ENCODE measurements at places on chromosomes 6 and 20.
A peak's percentile ranks its signal among the peaks of the same experiment; 100 is the strongest.

GRCh38 chr6:161835500-161836215 lies 561.8 kb upstream of the AGPAT4 start:
- DNase-seq = no peak

- DNase-seq = no peak
Observed at GRCh38 chr6:67064323-67064722, 1357.3 kb upstream of the EYS start.

- no peak for DNase-seq
Observed at GRCh38 chr6:24827162-24827561, 28.4 kb upstream of the ARMH2 start.

GRCh38 chr6:44005507-44005903 lies 121.7 kb downstream of the MRPL14 start:
- DNase-seq = no peak

GRCh38 chr6:64807785-64808184 lies 899.2 kb downstream of the EYS start:
- DNase-seq = no peak

GRCh38 chr6:160950507-160950906 lies 41.1 kb upstream of the MAP3K4 start:
- DNase-seq = no peak

DNA sequence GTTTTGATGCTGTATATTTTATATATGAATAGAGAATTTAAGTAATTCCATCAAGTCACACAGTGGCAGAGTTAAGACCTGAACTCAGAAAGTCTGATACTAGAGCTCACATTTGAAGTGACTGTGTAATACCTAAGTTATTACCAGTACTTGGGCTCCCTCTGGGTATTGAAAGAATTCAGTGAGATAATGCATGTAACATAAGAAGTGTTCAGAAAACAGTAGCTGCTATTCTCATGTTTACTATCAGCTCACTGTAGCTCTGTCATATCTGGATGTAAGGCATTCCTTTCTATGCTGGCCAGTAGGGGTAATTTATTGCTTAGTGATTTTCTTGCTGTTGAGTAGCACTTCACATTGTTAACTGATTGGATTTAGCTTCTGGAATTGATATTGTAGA lies 44.6 kb downstream of the NKX2-4 start:
- DNase-seq = no peak

DNA sequence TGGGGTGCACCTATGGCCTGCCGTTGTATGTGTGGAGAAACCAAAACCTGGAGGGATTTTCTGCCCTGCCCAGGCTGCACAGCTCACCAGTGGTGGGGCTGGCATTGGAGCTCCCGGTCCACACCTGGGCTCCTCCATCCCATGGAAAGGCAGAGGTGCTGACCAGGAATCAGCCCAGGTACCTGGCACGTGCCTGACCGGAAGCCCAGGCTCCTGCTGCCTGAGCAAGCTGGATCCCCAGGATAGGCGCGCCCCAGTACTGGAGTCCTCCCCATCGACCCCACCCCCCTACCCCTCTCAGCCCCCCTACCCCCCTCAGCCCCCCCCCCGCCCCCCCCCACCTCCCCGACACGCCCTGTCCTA lies 39.9 kb upstream of the HMGA1 start:
- DNase-seq = no peak

GRCh38 chr20:48631114-48632016 lies 196.4 kb downstream of the PREX1 start:
- no peak for DNase-seq

- no peak for DNase-seq
Observed at GRCh38 chr6:163634211-163635171, 220.0 kb downstream of the QKI start.

DNA sequence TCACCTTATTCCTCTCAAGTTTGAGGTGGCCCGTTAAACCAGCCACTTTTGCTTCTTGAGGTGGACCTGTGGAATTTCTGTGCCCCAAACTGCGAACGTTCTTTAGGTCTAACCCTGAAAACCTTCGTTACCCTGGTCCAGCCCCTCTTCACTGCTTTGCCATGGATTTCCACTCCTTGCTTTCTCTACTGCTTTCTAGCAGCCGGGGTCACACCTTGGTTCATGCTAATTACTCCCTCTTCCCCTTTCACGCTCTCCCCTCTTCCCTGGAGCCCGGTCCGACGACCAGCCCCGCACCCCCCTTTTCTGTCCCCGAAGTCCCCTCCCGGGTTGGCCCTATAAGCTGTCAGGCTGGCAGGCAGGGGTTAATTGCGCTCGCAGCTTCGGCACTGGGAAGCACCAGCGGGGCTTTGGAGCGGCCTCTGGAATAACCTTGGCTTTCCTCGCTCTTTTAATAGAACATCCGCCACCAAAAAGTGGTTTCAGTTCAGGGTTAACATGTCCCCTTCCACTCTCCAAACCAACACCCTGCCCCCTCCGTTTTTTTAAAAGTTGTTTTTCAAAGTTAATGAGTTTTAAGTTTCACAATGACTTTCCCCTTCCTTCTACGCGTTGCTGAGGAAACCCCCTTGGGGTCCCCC lies 1.4 kb upstream of the HIVEP1 start:
- DNase-seq = peak; percentile 59

- no peak for DNase-seq
Observed at GRCh38 chr20:36792422-36792821, 18.9 kb upstream of the DSN1 start.

- DNase-seq = no peak
Observed at GRCh38 chr6:102438171-102438570, 1044.7 kb downstream of the GRIK2 start.

GRCh38 chr20:62122654-62123449 lies 577 bp downstream of the LSM14B start:
- peak; percentile 36 for DNase-seq

GRCh38 chr6:73309785-73310502 lies 44.1 kb downstream of the DPPA5 start:
- DNase-seq = peak; percentile 79

DNA sequence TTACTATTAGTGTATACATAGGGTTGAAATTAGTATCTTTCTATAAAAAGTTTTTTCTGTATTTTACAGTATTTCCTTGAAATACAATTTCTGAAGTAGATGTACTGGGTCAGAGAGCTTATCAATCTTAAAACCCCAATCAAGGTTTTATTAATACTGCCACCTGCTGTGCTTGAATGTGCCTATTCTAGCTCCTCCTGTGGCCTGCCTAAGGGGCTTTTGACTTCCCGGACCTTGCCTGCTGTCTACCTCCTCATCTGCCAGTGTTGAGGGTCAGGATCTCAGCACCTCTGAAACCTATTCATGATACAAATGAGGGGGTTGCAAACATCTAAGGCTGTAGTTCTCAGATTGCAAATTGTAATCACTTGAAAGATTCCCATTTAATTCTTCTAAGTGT lies 9.2 kb downstream of the PACRG start:
- DNase-seq = no peak

DNA sequence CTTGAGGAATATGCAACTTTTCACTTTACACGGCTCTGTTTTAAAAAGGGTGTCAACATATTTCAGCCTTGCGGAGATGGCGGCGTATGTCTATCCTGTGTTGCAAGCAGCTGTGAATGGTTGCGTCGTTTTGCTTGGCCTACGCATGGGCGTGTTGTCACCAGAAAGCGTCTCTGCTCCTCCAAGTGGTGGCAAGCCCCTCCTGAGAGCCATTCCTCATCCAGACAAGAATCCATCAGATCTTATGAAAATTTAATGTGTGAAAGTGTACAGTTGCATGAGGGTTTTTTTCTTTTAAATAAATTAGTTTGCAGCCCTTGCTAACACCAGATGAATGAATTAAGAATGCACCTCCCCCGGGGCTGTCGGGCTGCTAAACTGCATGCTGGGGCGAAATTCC lies 114.4 kb downstream of the PHACTR3 start:
- no peak for DNase-seq

GRCh38 chr20:50099113-50099512 lies 13.8 kb downstream of the UBE2V1 start:
- DNase-seq = no peak

- no peak for DNase-seq
Observed at GRCh38 chr6:154515826-154516225, 5.3 kb upstream of the CNKSR3 start.

DNA sequence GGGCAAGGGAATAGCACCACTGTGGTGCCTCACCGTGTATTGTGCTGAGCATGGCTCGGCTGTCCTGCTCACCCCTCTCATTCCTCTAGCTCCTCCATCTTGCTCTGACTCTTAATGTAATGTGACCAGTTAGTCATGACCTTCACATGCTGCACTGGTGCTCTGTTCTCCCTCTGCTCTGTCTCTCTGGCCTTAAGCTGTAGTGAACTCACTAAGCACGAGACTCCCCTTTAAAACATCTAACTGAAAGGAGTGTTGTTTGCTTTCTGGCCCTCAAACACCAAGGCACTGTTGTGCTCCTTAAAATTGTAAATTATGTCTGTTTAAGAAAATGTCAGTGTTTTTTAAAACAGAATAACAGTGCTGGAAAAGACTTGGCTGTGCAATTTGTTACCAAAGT lies 140.4 kb downstream of the HDGFL1 start:
- no peak for DNase-seq

DNA sequence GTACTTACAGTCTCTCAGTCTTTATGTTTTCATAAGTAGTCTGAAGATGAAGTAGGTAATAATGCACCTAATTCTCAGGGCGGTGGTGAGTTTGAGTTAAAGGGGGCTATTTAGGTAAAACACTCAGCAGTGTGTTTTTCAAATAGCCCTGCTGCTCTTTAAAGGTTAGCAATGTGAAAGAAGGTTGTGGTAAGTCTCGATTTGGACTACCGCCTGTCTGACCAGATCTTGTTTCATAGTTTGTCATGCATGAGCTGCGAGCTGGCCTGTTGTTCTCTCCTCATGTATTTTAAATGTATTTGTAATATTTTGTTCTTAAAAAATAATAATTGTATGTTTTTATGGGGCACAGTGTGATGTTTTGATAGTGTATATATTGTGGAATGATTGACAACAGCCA lies 340.2 kb downstream of the DHX35 start:
- no peak for DNase-seq

GRCh38 chr6:20340068-20340848 lies 61.4 kb upstream of the E2F3 start:
- no peak for DNase-seq

DNA sequence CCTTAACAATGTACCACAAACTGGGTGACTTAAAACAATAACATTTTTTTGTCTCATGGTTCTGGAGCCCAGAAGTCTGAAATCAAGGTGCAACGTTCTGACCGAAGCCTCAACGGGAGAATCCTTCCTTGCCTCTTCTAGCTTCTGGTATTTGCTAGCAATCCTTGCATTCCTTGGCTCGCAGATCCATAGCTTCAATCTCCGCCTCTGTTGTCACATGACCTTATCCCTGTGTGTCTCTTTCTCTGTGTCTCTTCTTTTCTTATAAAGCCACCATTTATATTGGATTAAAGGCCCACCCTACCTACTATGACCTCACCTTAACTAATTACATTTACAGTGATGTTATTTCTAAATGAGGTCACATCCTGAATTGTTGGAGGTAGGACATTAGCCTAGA lies 37.2 kb upstream of the DOK5 start:
- DNase-seq = no peak

DNA sequence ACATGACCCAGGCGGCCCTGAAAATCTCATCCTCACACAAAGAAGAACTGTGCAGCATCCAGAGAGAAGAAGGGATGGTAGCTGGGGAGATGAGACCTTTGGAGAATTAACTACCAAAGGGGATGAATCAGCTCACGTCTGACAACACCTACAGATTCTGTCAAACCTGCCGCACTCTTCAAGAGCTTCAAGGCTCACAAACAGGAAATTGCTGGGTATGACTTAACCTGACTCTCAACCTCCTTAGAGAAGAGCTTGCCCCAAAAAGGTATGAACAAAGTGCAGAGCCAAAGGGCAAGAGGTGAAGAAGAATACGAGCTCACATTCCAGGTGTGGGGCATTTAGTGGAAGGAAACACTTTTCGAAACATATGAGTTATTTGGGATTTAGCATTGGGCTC lies 139.8 kb downstream of the BACH2 start:
- peak; percentile 54 for DNase-seq

DNA sequence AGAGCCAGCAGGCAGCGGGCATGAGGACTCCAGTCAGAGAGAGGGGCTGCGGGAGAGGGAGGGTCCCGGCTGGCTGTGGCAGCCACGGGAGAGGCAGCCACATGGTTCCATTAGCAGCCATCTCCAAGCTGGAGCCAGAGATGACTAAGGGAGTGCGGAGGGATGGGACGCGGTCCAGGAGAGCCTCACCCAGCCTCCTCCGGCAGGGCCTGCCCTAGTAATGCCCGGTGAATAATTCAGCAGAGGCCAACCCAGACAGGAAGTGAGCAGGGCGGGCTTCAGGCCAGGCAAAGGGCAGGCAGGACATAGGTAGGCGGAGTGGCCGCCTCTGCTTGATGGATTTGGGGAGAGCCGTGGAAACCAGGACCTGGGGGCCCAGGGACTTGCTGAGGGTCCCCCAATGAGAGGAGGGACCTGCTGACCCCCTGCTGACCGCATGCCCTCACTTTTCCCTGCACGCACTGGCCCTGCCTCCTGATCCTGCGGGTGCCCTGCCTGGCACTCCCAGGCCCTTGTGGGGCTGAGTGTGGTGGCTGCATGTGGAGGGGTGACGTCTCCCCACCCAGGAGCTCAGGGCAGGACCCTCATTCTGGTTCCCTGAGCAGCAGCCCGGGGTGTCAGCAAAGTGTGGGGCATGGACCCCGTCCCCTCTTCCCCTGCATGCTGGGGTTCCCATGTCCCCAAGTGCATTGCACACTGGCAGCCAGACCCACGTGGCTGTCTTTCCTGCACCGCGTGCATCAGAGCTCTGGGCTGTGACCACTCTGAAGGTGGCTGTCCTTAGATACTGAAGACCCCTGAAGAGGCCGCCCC lies 51.8 kb upstream of the SLCO4A1 start:
- no peak for DNase-seq

DNA sequence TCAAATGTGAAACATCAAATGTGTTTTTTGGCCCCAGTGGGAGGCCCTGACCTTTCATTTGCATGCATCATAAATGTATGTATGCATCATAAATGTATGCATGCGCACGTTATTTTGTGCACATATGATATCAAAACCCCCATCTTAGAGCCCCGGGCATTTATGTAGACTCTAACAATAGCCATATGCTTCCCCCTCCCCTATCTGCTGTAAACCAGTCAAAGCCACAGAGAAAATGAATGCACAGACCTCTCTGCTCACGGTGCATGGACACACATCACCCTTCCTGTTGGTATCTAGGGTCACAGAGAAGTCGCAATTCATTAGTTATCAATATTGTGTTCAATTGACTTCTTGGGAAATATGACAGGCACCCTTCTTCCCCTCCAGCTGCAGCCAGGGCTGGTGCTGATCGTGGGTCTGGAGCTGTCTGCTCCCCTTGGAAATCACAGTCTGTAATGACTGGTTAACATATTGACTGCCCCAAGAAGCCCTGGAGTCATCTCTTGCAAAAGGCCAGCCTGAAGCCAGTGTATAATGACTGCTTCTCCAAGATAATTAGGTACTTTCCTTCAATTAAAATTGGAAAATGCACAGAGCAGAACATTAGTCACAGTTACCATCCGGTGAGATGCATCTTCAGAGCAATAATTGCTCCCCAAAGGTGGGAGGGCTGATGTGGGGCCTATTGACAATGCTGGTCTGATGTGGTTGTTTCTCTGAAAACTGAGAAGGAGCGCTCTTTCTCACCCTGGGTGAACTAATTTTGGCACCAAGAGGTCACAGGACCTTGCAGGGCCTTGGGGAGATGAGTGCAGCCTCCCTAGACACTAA lies 532.2 kb downstream of the CDH26 start:
- no peak for DNase-seq

GRCh38 chr20:57605045-57605444 lies 15.2 kb downstream of the ZBP1 start:
- no peak for DNase-seq

GRCh38 chr20:17816804-17817587 lies 117.2 kb downstream of the BANF2 start:
- DNase-seq = no peak

- no peak for DNase-seq
Observed at GRCh38 chr6:90290811-90291420, 5.7 kb downstream of the BACH2 start.

All from stimulated activated CD4-positive, alpha-beta T cell treated with anti-CD3 and anti-CD28 coated beads, Interleukin-2, amount 100 ng/mL, for 24 hours (primary cell).